ENCODE measurements at places on chromosomes 7 and 10.

DNA sequence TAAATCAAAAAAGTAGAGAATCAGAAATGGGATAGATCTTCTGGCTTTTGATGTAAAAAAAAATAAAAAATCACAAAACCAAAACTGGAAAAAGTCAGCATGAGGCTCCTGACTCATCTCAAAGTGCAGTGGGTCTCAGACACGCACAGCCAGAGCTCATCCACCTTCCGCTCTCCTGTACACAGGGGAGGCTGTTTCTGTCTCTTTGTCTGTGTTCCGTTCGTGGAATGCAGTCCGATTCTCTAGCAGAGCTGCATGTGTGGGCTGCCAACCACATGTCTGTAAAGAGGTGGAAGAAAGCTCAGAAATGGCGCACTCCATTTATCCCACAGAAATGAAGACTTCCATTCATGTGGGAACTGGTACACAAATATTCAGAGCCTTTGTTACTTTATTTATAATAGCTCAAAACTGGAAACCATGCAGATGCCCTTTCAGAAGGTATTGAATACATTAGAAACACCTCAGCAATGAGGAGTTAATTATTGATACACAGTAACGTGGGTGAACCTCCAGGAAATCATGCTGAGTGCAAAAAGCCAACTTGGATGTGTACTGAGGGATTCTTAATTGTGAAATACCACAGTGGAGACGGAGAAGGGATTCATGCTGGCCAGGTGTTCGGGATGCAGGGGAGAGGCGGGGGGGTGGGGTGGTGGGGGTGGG lies 123.3 kb downstream of the TRRAP start:
- no peak for DNase-seq
- H3K4me3 ChIP-seq = no peak overlapping the region
- peaks cover 85% of the 10 kb centered on the region for H3K36me3 ChIP-seq
- no peak overlapping the region for H3K27ac ChIP-seq
- H3K27me3 ChIP-seq = no peaks in the 10 kb centered on the region

- no peak for DNase-seq
- H3K4me1 ChIP-seq = peaks cover 66% of the 10 kb centered on the region
- H3K27me3 ChIP-seq = no peaks in the 10 kb centered on the region
- no peak overlapping the region for H3K4me3 ChIP-seq
- no peak overlapping the region for H3K27ac ChIP-seq
Observed at GRCh38 chr10:28581916-28582315, 49.0 kb downstream of the WAC start.

GRCh38 chr7:27166531-27167505 lies 1.5 kb upstream of the HOXA9 start:
- no peak for DNase-seq
- H3K36me3 ChIP-seq = no peaks in the 10 kb centered on the region
- no peak overlapping the region for H3K4me3 ChIP-seq
- no peak overlapping the region for H3K27ac ChIP-seq
- H3K4me1 ChIP-seq = peaks cover 55% of the 10 kb centered on the region

- no peak for DNase-seq
- H3K4me3 ChIP-seq = no peak overlapping the region
- H3K4me1 ChIP-seq = no peaks in the 10 kb centered on the region
Observed at GRCh38 chr10:98055841-98056516, 25.6 kb upstream of the CRTAC1 start.
